ENCODE measurements at places on chromosomes 16 and 17. TPM values are rescaled to one million over a fixed set of nuclear protein-coding genes. Genes with fewer than 3 reads are reported as not detected.

The KRT28 gene
- total RNA-seq, result not detected

The SDR42E1 gene
- 4.9 TPM for total RNA-seq

DNA sequence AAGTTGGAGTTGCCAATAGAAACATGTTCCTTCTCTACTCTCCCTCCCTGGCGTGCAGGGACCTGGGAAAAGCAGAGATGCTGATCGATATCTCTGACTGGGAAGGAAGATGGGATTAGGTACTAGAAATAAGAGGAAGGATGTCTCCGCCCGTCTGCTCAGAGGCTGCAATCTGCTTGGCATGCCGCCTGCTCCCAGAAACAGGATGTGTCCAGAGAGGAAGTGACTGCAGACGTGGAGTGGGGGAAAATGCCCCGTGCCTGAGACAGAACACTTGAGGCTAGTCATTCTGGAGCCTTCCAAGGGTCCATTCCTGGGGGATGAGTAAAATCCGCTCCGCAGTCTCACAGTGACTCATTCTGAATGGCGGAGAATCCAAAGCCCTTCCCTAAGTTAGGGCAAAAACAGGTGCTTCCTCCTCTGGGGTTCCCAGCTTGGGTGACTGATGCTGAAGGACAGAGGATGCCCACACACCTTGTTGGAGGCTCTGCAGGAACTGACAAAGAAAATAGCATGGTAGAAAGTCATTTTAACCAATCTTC is 45.0 kb upstream of the SMURF2 start:
- no peak overlapping the region for H3K27ac ChIP-seq
- no peak overlapping the region for H3K4me3 ChIP-seq
- no peaks in the 10 kb centered on the region for H3K36me3 ChIP-seq
- DNase-seq, result no peak
- no peaks in the 10 kb centered on the region for H3K27me3 ChIP-seq

DNA sequence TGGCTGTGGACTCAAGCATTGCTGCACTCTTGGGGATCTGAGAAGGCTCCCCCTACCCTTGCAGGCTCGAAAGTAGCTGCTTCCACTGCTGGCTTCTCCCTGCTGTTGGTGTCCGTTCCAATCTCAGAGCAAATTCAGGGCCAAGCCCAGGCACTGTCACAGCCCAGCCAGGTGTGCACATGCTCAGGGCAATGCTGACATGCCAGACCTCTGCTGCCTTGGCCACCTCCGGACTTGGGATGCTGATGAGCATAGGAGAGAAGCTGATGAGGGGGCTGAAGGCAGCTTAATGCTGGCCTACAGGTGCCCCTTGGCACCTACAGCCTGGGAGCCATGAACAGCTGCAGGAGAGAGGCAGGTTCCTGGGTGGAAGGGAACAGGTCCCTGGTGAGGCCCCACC is 273.7 kb upstream of the KCNJ16 start:
- no peak overlapping the region for H3K27ac ChIP-seq
- no peaks in the 10 kb centered on the region for H3K4me1 ChIP-seq
- DNase-seq, result no peak
- H3K4me3 ChIP-seq, result no peak overlapping the region
- no peaks in the 10 kb centered on the region for H3K36me3 ChIP-seq
- no peaks in the 10 kb centered on the region for H3K27me3 ChIP-seq

DNA sequence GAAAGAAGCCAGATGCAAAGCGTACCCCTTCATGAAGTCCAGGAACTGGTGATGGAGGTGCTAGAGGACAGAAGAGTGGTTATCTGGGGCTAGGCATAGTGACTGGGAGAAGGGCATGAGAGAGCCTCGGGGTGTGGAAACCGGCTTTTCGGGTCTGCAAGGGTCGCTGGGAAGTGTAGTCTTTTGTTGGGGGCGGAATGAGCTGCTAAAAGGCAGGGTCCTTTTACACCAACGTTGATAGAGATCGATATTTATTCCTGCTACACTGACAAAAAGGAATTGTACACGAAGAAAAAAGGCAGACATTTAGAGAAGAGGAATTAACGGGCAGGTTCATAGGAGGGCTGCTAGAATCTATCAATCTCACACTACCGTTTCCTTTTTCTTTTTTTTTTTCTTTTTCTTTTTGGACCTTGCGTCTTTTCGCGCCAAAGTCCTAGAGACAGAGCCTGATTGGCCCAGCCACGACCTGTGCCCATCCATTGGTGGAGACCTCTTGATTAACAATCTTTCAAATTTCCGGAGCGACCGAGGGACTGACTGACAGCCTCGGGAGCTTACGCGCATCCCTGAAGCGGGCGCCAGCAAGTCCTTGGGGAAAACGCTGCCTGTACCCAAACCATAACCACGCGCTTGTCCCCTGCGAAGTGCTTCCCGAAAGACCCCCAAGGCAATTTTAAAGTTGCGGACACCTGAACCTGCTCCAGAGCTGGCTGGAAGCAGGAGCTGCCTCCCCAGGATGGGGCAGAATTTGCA is 27.7 kb upstream of the DHRS7B start:
- peak overlapping the region; percentile 97 for H3K4me3 ChIP-seq
- H3K27ac ChIP-seq, result peak overlapping the region; percentile 88
- no peaks in the 10 kb centered on the region for H3K36me3 ChIP-seq

GRCh38 chr16:58498341-58499091 is 1.4 kb upstream of the NDRG4 start:
- H3K27me3 ChIP-seq, result peaks cover 12% of the 10 kb centered on the region
- no peak overlapping the region for H3K4me3 ChIP-seq
- H3K4me1 ChIP-seq, result peaks cover 25% of the 10 kb centered on the region
- no peaks in the 10 kb centered on the region for H3K36me3 ChIP-seq
- DNase-seq, result no peak

DNA sequence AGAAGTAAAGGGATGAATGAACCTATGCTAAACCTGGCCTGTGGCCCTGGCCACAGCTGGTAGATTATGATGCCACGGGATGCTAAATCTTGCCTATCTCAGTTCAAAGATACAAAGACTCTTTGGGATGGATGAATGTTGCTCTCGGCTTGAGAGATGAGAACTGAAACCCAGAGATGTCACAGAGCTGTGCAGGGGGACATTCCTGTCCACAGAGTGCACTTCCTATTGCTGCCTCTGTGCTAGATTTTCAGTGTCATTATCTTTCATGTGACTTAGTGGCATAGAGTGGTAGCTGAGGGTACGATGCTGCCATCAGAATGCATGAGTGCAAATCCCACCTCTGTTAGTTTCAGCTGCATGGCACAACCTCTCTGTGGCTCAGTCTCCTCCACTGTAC is 2.3 kb upstream of the MT1M start:
- H3K4me3 ChIP-seq, result no peak overlapping the region
- H3K4me1 ChIP-seq, result peaks cover 20% of the 10 kb centered on the region
- H3K27ac ChIP-seq, result no peak overlapping the region
- no peak for DNase-seq

- H3K4me1 ChIP-seq, result peaks cover 77% of the 10 kb centered on the region
- peak overlapping the region; percentile 77 for H3K4me3 ChIP-seq
- H3K27me3 ChIP-seq, result no peaks in the 10 kb centered on the region
- H3K36me3 ChIP-seq, result peaks cover 19% of the 10 kb centered on the region
- DNase-seq, result peak; percentile 47
- peak overlapping the region; percentile 99 for H3K27ac ChIP-seq
These were observed 10.2 kb downstream of the TBKBP1 start for GRCh38 chr17:47704116-47704515.

GRCh38 chr16:974611-975261 is 4.0 kb upstream of the LMF1 start:
- no peak overlapping the region for H3K27ac ChIP-seq
- H3K4me1 ChIP-seq, result peaks cover 8% of the 10 kb centered on the region
- no peaks in the 10 kb centered on the region for H3K36me3 ChIP-seq

All from activated CD4-positive, alpha-beta memory T cell treated with anti-CD3 and anti-CD28 coated beads for 36 hours (primary cell).